Subcutaneous adipose tissue (tissue), 4 donors: ENCODE measurements at places on chromosomes 6 and 20. TPM values are rescaled to one million over a fixed set of nuclear protein-coding genes. Genes with fewer than 3 reads are reported as not detected.

The ROS1 gene
- under 0.01 TPM for total RNA-seq

The PPIL6 gene
- 8.8 TPM for total RNA-seq

The RNF144B gene
- 20.9 TPM for total RNA-seq

The FGD2 gene
- 70.7 TPM for total RNA-seq

The MCCD1 gene
- not detected for total RNA-seq

The TULP4 gene
- 83.6 TPM for total RNA-seq

The PRELID3B gene
- 39.2 TPM for total RNA-seq

The FRK gene
- total RNA-seq, result 0.75 TPM
